Aorta (tissue), 5 donors: ENCODE measurements at places on chromosomes 11 and 22.

- H3K27me3 ChIP-seq = no peaks in the 10 kb centered on the region
- H3K4me3 ChIP-seq = no peak within 1 kb of the TSS
- no peak within 1 kb of the TSS for H3K27ac ChIP-seq
These were observed at the start of gene SH3BP1 for GRCh38 chr22:37639070-37639760. Gene SH3BP1, plus strand, starts transcription at chr22:37639669. Its CDS starts 119 bp downstream, at chr22:37639788.

DNA sequence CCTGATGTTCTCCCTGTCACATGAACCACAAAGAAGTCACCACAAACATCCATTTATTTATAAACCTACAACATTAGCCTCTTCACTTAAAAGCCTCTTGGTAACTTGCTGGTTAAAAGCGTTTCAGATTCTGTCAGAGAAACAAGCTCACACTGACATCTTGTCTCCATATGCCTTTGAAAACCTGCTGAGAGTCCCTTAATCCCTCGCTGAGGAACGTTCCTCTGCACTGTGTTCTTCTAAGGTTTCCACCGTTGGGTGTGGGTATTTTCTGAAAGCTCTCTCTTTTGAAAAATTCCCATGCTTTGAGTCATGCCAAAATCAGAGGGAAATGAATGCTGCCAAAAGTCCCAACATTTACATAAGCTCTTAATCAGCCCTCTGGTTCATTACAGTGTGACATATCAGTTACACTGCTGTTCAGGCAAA is 149.8 kb downstream of the CCDC34 start:
- H3K4me3 ChIP-seq = no peak overlapping the region
- no peaks in the 10 kb centered on the region for H3K27me3 ChIP-seq
- no peak overlapping the region for H3K27ac ChIP-seq
- no peaks in the 10 kb centered on the region for H3K4me1 ChIP-seq

DNA sequence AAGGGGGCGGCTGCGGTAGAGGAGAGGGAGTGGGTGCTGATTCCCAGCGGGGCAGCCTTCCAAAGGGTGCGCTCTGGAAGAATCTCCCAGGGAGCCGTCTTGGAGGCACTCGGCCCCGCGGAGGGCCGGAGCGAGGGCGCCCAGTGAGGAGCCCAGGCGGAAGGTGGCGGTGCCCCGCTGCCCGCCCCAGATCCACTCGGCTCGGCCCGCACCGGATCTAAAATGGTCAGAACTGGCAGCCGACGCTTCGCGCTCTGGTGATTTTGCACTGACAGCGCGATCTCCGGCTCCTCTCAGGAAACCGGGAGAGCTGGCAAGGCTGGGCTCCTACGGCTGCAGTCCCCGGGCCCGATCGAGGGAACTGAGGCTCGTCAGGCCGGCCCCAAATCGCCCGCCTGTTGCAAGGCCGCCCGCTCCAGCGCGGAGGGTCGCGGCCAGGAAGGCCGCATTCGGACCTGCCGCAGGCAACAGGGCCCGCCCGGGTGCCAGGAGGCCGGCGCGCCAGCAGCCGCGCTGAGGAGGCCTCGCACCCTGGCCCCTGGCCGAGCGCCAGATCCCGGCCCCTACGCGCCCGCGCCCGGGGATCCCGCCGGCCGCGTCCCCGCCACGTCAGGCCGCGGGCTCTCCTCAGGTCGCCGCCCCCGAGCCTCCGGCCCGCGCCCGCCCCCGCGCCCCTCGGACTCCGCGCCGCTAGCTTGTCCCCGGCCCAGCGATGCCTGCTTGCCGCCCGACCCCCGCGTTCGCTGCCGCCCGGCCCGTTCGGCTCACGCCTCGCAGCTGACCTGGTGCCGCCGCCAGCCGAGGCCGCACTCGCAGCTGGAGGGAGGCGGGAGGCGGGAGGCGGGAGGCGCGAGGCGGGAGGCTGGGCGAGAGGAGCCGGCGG is at the start of gene KLHL22:
TSS of gene KLHL22 (minus strand) at position 818 of the 883 bp plus-strand sequence. CDS start 6,584 bp downstream, outside the sequence.
- no peaks in the 10 kb centered on the region for H3K27me3 ChIP-seq
- peak within 1 kb of the TSS; percentile 95 for H3K27ac ChIP-seq
- H3K4me3 ChIP-seq = peak within 1 kb of the TSS; percentile 85
- no peaks in the 10 kb centered on the region for H3K36me3 ChIP-seq
- no peaks in the 10 kb centered on the region for H3K4me1 ChIP-seq
- DNase-seq = peak; percentile 60

DNA sequence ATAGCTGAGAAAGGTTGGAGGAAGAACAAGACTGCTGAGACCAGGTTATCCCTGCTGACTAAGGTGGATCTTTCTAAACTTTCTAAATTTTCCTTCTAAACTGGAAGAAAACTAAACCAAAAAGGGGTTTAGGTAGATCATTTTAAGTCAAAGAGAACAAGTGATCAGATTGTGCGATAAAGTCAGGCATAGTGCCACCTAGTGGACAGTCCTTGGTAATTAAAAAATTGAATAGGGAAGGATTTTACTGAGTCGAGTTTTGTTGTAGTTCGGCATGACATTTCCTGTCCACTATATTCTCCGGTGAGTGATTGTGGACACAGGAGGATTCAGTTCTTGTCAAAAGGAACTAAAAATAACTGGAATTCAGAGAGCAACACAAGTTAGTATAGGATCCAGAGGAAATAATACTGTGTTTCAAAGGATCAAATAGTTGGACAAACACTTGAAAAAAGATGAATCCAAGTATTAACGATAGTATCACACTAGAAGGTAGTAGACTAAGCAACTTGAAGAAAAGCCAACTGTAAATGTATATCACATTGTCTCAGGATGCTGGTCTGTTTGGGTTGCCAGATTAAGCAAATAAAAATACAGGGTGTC is 1236.4 kb downstream of the FAM181B start:
- no peaks in the 10 kb centered on the region for H3K4me1 ChIP-seq
- DNase-seq = no peak
- no peaks in the 10 kb centered on the region for H3K36me3 ChIP-seq
- H3K27me3 ChIP-seq = no peaks in the 10 kb centered on the region
- no peak overlapping the region for H3K27ac ChIP-seq

DNA sequence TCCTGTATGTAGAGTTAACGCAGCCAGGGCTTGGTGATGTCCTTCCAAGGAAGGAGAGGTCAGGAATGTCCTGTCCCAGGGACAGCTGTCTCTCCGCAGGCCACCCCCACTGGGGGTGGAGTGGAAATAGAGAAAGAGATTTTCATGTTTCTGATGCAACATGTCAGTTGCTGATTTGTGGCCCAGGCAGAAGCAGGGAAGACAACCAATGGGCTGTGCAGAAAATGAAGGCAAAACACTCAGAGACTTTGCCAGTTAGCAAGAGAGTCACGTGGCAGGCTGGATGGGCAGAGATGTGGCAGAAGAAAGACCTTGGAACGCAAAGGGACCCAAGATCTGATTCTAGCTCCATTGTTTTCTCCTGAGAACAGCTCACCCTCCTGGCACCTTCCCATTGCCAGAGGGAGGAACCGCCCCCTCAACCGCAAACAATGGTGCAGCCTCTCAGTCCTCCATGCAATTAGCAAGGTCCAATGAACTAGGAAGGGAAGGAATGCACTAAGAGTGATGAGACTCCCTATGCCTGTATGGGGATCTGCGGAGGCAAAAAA is 71.0 kb downstream of the SYN3 start:
- no peak for DNase-seq
- H3K4me1 ChIP-seq = no peaks in the 10 kb centered on the region
- H3K27me3 ChIP-seq = no peaks in the 10 kb centered on the region
- H3K4me3 ChIP-seq = no peak overlapping the region
- H3K27ac ChIP-seq = no peak overlapping the region

DNA sequence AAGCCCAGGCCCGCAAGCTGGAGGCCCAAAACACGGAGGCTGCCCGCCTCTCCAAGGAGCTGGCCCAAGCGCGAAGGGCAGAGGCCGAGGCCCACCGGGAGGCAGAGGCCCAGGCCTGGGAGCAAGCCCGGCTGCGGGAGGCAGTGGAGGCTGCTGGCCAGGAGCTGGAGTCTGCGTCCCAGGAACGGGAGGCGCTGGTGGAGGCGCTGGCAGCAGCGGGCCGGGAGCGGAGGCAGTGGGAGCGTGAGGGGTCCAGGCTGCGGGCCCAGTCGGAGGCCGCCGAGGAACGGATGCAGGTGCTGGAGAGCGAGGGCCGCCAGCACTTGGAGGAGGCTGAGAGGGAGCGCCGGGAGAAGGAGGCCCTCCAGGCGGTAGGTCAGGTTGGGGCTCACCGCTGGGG is 4.8 kb downstream of the CCDC88B start:
- no peaks in the 10 kb centered on the region for H3K36me3 ChIP-seq
- no peaks in the 10 kb centered on the region for H3K4me1 ChIP-seq
- no peak overlapping the region for H3K27ac ChIP-seq

DNA sequence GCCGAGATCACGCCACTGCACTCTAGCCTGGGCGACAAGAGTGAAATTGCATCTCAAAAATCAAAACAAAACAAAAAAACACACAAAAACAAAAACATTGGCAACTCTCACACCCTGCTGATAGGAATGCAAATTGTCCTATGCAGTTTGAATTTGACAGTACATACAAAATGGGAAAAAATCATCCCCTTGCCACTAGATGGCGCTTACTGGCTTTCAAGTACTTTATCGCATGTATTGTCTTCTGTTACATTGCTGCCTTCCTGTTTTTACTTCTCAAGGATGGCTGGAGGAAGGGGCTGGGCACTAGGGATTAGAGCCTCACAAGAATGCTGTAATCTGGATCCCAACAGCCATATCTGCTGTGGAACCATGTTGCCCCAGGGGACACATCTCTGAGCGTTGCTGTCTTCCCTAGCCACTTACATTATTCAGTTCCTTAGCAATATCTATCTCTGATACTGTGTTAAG is 59.4 kb upstream of the A4GALT start:
- H3K4me3 ChIP-seq = no peak overlapping the region
- no peak for DNase-seq
- H3K36me3 ChIP-seq = no peaks in the 10 kb centered on the region
- H3K27ac ChIP-seq = no peak overlapping the region

DNA sequence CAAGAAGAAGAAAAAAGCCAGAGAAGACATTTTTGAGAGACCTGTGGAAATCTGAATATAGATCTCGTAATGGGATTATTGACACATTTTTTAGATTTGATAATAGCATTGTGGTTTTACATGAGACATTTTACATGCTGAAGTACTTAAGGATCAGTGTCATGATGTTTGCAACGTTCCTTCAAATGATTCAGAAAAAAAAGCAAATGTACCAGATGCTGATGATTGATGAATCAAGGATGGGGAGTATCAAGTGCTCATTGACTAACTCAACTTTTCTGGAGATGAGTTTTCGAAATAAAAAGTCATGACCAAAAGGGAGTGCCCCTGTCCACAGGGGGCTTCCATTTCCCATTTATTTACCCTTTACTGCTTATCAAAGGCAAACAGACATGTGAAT is 207.0 kb upstream of the SORL1-AS1 start:
- no peaks in the 10 kb centered on the region for H3K4me1 ChIP-seq
- no peak for DNase-seq
- H3K4me3 ChIP-seq = no peak overlapping the region
- no peaks in the 10 kb centered on the region for H3K36me3 ChIP-seq

GRCh38 chr11:62144641-62145255 is 20.9 kb downstream of the INCENP start:
- no peaks in the 10 kb centered on the region for H3K4me1 ChIP-seq
- peak; percentile 73 for DNase-seq
- no peaks in the 10 kb centered on the region for H3K27me3 ChIP-seq
- H3K36me3 ChIP-seq = peaks cover 10% of the 10 kb centered on the region

DNA sequence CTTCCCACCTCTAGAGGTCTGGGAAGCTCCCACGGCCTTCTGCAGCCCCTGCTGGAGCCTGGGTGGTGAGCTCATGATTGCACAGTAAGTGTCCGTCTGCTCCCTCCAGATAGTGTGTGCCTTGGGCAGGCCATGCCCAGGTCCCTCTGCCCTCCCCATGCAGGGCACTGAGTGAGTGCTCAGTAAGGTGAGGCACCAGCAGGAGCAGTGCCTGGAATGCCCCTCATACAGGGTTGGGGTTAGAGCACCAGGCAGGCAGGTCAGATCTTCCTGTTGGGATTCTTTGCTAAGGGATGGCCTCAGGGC is 50.3 kb downstream of the NAT10 start:
- H3K4me3 ChIP-seq = no peak overlapping the region
- no peaks in the 10 kb centered on the region for H3K4me1 ChIP-seq
- H3K27ac ChIP-seq = no peak overlapping the region
- no peaks in the 10 kb centered on the region for H3K27me3 ChIP-seq

DNA sequence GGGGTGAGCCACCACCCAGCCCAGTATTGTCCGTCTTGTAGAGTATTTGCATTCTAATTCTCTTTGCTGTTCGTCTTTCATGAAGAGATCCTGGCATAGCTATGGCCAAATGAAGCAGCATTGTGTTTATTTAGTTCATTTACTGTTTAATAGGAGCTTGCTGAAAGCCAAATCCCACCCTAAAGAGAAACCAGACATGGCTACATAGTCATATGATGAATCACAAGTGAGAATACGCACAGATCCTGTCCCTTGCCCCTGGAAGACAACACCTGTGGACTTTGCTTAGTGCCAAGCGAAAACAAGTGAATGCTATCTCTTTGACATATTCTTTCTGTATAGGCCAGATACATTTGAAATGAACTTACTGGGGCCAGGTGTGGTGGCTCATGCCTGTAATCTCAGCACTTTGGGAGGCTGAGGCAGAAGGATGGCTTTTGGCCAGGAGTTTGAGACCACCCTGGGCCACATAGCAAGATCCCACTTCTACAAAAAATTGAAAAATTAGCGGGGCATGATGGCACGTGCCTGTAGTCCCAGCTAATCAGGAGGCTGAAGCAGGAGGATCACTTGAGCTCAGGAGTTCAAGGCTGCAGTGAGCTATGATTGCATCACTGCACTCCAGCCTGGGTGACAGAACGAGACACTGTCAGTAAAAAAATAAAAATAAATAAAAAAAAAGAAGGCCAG is 5.1 kb upstream of the ARFGAP3 start:
- H3K36me3 ChIP-seq = no peaks in the 10 kb centered on the region
- H3K4me3 ChIP-seq = no peak overlapping the region
- no peak overlapping the region for H3K27ac ChIP-seq
- DNase-seq = no peak
- no peaks in the 10 kb centered on the region for H3K27me3 ChIP-seq
- H3K4me1 ChIP-seq = no peaks in the 10 kb centered on the region
